CD4-positive, alpha-beta memory T cell (primary cell): ENCODE measurements at places on chromosomes 3 and 15. TPM values are rescaled to one million over a fixed set of nuclear protein-coding genes. Genes with fewer than 3 reads are reported as not detected.

Gene EPHB3
- 0.04 TPM for polyA plus RNA-seq

Gene SLC25A26
- polyA plus RNA-seq, result 37.0 TPM

Gene MESD
- 32.2 TPM for polyA plus RNA-seq

Gene MASP1
- not detected for polyA plus RNA-seq

Gene COLQ
- polyA plus RNA-seq, result 2.8 TPM
